ENCODE measurements at places on chromosomes 5 and 9.

DNA sequence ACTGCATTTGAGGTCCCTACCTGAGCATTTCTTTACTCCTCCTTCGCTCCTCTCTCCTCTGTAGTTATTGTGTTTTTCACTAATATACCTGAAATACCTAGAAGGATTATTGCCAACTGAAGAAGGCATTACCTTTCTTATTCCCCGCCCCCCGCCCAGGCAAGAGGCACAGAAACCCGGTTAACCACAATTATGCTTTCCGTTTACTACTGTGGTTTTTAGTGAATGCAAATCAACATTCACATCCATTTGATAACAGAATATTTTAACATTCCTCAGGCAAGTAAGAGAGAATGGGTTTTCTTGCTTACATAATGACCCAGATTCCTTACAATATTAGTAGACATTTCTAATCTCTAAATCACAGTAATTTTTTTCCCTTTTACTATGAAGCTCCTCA lies 136.9 kb downstream of the PCSK5 start:
- no peak for DNase-seq

GRCh38 chr5:172958331-172959046 lies 735 bp upstream of the RPL26L1 start:
- DNase-seq = peak; percentile 22

GRCh38 chr5:176559683-176560082 lies 10.5 kb downstream of the CDHR2 start:
- no peak for DNase-seq

GRCh38 chr9:77177894-77178794 lies 810 bp downstream of the VPS13A start:
- peak; percentile 37 for DNase-seq

GRCh38 chr5:158538506-158539074 lies 561.1 kb downstream of the EBF1 start:
- no peak for DNase-seq

- no peak for DNase-seq
Observed at GRCh38 chr5:122153774-122154173, 24.4 kb downstream of the ZNF474 start.

GRCh38 chr9:133713960-133714495 lies 24.1 kb downstream of the SARDH start:
- no peak for DNase-seq

DNA sequence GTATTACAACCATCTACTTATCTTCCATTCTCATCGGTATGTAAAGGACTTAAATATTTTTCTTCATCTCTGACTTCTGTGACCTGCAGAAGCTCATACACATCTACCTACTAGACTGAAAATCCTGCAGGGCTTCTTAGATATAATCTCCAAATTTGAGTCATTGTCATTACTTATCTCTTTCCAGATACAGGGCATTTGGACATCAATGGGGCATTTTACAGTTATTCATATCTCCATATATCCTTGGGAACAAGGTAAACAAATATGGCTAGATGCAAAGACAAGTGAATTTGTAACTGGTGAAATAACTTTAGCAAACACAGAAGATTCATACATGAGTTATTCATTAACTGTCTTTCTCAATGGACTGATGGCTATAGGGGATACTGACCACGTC lies 37.7 kb upstream of the IL7R start:
- no peak for DNase-seq

- no peak for DNase-seq
Observed at GRCh38 chr9:20197976-20198685, 409.3 kb upstream of the SLC24A2 start.

DNA sequence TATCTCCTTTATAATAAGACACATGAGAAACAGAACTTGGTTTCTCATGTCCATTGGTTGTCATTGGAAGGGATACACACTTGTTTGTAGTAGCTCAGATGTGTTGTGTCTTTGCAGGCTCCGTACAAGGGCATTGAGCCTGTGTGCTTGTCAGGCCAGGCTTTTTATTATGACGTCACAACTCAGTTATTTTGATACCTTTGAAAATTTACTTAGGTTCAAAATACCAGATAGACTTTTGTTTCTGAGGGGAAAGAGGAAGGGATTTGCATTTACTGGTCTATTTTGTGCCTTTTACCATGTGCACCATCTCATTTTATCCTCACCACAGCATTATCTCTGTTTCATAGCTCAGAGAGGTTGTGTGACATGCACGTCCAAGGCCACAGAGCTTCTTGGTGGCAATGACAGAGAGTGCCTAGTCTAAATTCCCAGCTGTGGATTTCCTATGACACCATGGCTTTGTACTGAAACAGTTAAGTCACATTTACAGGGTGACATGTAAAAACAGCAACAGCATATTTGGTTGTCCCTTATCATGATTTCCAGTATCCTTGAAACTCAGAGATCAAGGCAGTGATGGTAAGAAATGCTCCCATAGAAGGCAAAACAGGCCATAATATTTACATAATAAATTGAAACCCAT lies 268.7 kb downstream of the AOPEP start:
- no peak for DNase-seq

- no peak for DNase-seq
Observed at GRCh38 chr9:129671519-129671918, 6.1 kb downstream of the PRRX2 start.

GRCh38 chr5:116231288-116231687 lies 146.5 kb downstream of the COMMD10 start:
- DNase-seq = no peak

DNA sequence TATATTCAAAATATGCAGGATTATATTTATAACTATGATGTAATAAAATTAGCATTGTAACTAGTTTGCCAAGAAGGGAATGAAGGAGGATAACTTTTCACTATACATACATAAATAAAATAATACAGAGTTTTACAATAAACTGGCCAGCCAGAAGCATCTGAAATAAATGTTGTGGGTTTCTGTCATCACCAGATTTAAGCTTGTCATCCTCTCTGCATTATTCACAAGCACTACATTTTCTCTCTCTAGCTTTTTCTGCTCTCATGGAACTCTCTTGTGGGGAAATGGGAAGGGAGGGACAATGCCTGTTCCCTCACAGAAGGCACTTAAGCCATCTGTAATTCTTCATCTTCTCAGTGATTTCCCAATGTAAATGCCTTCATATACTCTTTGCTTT lies 626.8 kb downstream of the SEMA5A start:
- DNase-seq = no peak

DNA sequence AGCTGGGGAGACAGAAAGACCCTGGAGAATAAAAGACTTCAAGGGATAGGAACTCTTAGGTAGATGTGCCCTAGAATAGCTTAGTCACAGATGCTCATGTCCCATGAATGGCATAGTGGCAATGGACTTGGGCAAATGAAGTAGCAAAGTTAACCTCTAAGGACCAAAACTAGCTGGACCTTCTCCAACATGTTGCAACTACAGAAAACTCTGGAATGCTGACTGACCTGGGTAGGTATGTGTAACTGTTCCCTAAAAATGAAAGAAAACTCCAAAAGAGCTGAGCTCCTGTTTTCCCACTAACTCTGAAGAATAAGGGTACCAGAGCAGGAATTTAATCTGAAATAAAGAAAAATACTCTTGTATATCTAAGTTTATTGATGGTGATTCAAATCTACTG lies 12.5 kb upstream of the LPAR1 start:
- no peak for DNase-seq

DNA sequence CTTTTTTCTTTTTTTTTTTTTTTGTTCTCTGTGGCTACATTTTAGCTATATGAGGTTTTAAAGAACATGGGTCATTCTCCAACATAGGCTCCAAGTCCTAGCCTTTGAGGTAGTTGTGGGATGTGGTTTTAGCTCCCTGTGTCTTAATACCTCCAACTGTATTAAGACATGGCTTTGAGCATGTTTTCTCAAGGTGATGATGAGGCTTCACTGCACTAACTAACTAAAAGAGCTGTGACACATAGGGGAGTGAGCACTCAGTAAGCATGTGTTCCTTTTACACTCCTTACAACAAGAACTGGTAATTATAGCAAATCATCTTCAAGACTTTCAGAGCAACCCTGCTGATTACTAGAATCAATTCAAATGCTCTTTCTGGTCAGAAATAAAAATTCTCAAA lies 333.6 kb upstream of the CCNH start:
- no peak for DNase-seq

GRCh38 chr9:135116881-135117280 lies 29.4 kb downstream of the OLFM1 start:
- no peak for DNase-seq
